ENCODE measurements at places on chromosomes 7 and 10. TPM values are rescaled to one million over a fixed set of nuclear protein-coding genes. Genes with fewer than 3 reads are reported as not detected.

SNX10 gene
- 4.6 TPM for total RNA-seq

GIMAP2 gene
- 65.1 TPM for total RNA-seq

CXCL12 gene
- not detected for total RNA-seq

TRIM73 gene
- 22.3 TPM for total RNA-seq

EPHB6 gene
- 50.7 TPM for total RNA-seq

MBLAC1 gene
- total RNA-seq: 4.4 TPM

GIMAP6 gene
- total RNA-seq: 14.3 TPM

MSMB gene
- not detected for total RNA-seq

HTRA1 gene
- not detected for total RNA-seq

ACTL6B gene
- not detected for total RNA-seq

CAMK1D gene
- 28.8 TPM for total RNA-seq

PLAC9 gene
- total RNA-seq: not detected

Data from CD4-positive, alpha-beta T cell (primary cell).